ENCODE measurements at places on chromosomes 4 and X.

- DNase-seq: no peak
These were observed 92.3 kb downstream of the UCHL1 start for GRCh38 chr4:41349021-41349420.

DNA sequence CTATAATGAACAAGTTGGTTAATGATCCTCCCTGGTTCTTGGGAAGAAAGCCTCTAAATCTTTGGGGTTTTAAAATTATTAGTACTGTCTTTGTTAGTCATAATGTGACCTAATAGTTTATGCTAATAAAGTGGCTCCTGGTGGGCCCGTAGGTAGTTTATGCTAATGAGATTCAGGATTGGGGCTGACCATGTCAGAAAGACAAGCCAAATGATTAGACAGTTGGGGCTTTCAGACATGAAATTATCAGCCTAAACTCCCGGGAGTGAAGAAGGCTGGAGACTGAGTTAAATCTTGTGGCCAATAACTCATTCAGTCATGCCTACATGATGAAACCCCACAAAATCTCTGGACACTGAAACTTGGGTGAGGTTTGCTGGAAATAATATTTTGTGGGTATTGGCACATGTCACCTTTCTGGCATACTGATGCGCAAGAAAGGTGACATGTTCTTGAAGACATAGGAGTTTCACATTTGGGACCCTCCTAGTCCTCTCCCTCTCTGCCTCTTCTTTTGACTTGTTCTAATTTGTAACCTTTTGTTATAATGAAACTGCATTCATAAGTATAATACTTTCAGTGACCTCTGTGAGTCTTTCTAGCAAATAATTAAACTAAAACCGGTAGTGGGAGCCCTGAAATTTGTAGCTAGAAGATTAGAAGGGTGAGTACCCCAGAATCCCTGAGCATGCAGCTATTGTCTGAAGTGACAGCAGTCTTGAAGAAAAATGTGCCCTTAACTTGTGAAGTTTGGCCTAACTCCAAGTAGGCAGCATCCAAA lies 196.8 kb upstream of the FSTL5 start:
- no peak for DNase-seq

DNA sequence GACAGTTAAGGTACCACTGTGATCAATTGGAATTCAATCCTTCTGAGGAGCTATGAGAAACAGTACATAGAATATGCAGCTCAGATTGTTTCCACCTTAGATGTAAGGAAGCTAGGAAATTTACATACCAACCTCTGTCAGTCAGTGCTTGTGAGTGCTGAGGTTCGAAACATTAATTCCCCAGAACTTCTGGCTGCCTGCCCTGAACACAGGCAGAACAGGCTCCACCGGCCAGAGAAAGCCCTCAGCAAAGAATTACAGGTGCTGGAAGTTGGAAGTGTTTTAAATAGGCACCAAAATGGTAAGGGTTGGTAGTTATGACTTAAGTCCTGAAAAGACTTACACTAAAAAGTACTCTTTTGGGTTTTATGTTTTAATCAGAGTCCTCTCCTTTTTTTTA lies 651.8 kb downstream of the C4orf33 start:
- DNase-seq: no peak

GRCh38 chrX:2387614-2388239 lies 113.0 kb downstream of the DHRSX start:
- DNase-seq: no peak

DNA sequence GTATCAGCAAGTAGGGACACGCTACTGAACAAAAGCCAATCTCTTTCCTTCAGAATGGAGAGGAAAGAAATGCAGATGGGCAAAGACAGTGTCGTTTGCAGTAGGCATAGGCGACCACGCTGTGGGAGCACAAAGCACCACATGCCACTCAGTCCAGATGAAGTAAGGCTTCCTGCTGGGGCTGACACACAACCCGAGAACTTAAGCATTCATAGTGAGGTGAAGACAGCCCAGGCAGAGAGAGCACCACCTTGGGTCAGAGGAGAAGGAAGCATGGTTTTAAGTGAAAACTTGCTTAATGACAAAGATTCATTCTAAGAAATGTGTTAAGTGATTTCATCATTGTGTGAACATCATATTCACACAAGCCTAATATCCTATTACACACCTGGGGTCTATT lies 238.8 kb downstream of the MGST2 start:
- no peak for DNase-seq
